NCI-H524 (cell line): ENCODE measurements at places on chromosomes 1 and 21.

- DNase-seq, result no peak
Measured at GRCh38 chr1:212712451-212713303, 13.0 kb upstream of the BATF3 start.

- no peak for DNase-seq
Measured at GRCh38 chr21:37425001-37425400, 58.4 kb downstream of the DYRK1A start.

GRCh38 chr1:172944931-172945330 lies 105.8 kb downstream of the TNFSF18 start:
- no peak for DNase-seq

DNA sequence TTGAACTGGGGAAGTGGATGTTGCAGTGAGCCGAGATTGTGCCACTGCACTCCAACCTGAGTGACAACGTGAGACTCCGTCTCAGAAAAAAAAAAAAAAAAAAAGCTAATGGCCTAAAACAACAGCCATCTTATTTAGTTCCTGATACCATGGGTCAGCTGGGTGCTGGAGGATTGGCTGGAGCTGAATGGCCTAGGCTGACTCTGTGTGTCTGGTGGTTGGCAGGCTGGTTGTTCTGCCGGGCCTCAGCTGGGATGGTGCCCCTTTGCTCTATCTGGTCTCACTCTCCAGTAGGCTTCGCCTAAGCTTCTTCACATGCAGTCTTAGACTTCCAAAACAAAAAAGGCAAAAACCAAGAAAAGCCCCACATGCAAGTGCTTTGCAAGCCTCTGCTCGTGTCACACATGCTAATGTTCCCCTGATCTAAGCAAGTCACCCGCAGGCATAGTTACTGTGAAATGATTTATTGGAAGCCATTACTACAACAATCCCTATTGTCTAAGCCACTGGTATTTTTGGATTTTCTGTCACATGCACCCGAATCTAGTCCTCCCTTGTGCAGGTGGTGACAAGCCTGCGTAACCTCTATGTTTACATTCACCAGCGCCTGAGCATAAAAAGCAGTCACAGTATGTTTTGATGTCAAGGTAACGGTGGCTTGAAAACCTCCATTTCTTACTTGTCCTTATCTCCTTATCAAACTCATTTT lies 39.6 kb upstream of the KANK4 start:
- no peak for DNase-seq

DNA sequence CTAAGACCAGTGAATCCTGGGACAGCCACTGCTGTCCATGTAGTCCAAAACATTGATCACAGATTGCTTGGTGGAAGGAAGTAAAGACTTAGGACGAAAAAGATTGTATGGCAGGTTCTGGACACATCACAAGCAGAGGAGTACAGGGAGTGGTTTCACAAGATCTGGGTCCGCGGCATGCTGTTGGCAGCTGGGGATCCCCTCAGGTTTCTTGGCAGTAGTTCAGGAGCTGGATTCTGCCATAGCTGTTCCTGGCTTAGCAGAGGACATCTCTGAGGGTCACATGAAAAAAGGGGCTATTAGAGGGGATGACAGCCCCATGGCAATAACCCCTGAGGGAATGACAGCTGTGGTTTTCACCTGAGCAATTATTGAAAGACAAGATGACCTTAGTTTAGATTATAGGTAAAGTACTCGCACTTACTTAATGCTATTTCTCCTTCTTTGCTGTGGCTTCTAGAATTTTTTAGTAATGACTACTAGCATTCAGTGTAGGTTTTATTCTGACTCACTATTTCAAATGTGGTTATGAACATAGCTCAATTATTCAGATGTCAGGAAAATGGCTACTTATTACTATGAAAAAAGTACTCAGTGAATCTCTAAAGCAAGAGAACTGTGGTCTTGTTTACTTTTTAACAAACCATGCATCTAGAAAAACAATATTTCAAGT lies 8.2 kb downstream of the KRTAP27-1 start:
- no peak for DNase-seq

DNA sequence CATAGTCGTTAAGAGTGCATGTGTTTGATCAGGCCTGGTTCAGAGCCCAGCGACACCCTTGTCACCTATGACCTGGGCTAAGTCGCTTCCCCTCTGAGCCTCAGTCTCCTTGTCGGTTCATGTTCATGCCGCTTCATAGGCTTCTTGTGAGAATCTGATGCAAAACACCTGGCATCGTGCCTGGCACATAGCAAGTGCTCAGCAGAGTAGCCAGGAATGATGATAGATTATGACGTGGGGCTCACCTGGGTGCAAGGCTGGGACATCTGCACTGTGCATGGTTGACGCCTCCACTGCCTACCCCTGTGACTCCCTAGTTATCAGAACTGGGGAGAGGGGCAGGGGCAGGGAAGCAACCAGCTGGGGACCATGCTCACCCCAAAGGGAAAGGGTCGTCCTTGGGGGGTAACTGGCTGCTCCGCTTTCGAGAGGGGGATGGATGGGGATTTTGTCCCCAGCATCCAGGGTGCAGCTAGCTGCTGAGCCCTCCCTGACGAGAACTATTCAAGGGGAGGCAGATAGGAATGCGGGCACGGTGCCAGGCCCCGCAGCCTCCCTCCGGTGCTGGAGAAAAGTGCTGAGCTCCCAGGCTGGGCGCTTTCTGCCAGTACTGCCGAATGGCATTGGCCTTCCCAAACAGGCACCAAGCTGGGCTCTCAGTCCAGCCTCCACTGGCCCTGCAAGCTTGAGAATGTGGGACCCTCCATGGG lies 9.3 kb downstream of the EFHD2 start:
- DNase-seq, result no peak

- DNase-seq, result no peak
Measured at GRCh38 chr1:30450148-30450817, 273.1 kb downstream of the MATN1 start.

- DNase-seq, result no peak
Measured at GRCh38 chr1:54624466-54625464, 1.4 kb upstream of the FAM151A start.

DNA sequence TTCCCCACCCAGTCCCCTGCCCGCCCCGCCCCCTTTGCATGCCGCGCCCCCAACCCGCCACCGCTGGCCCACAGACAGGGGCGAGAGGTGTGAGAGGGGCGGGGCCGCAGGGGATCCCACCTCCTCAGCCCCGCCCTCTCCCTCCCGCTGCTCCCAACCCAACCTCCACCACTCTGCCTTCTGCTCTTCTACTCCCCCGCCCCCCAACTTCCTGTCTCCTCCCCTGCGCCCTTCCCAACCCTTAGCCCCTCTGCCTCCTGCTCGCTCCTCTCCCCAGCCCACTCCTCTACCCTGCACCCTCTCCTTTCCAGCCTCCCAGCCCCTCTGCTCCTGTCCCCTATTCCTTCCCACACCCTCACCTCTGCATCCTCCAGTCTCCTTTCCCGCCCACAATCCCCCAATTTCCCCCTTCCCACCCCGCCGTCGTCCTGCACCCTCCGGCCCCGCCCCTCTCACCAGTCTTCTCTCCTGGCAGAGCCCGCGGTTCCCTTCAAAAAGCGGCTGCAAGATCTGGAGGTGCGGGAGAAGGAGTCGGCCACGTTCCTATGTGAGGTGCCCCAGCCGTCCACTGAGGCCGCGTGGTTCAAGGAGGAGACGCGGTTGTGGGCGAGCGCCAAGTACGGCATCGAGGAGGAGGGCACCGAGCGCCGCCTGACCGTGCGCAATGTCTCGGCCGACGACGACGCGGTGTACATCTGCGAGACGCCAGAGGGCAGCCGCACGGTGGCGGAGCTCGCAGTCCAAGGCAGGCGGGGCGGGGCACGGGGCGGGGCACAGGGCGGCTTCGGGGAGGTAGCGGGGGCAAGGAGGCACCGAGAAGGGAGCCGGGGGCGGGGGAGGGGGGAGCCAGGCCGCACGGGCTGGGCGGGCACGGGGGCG lies 5.4 kb downstream of the OBSCN start:
- peak; percentile 74 for DNase-seq

DNA sequence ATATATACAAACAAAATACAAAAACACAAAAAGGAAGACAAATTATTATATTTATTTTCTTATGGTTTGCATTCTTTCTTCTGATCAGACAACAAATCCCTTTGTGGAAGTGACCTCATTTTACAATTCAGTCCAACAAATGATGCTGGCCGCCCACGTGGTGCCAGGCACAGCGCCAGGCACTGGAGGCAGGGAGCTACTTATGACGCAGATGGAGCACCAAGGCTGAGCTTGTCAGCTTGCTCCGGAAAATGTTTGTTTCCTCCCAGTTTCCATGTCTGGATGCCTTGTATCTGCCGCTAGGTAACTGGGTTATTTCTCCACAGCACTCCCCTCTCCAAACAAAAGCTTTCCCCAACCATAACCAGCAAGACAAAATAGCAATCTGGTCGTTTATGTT lies 30.7 kb upstream of the CD34 start:
- DNase-seq, result no peak

- DNase-seq, result no peak
Measured at GRCh38 chr1:218613105-218613504, 268.0 kb downstream of the TGFB2 start.

- DNase-seq, result no peak
Measured at GRCh38 chr1:87123610-87124009, 205.1 kb upstream of the LMO4 start.

DNA sequence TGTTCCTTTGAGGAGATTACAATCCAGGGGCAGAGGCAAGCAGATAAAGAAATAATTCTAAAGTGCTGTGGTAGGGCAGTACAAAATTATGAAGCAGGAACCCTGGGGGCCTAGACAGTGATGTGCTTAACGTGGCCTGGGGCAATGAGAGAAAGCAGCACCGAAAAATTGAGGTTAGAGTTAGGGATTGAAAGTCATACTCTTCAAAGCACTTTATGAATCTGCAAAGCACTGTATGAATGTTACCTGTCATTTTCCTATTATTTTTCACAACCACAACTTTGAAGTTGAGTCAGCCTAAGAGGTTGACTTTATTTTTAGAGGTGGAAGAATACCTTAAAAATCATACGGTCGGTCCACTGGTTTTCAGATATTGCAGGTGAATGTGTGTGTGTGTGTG lies 183.4 kb upstream of the NFIA start:
- no peak for DNase-seq

- no peak for DNase-seq
Measured at GRCh38 chr1:33925586-33925985, 61.7 kb downstream of the HMGB4 start.

DNA sequence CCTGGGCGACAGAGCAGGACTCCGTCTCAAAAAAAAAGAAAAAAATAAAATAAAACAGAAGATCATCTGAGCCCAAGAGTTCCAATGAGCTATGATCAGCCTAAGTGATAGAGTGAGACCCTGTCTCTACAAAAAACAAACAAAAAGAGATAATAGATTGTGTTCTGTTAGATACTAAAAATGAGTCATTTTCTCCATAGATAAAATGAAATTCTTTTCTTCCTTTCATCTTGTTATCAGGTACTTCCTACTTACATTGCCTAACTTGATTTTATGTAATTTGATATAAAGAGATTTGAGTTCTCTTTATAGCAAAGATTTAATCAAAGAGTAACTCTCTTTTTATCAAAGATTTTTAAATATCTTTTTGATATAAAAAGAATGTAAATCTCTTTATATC lies 19.3 kb upstream of the PTGS2 start:
- no peak for DNase-seq

DNA sequence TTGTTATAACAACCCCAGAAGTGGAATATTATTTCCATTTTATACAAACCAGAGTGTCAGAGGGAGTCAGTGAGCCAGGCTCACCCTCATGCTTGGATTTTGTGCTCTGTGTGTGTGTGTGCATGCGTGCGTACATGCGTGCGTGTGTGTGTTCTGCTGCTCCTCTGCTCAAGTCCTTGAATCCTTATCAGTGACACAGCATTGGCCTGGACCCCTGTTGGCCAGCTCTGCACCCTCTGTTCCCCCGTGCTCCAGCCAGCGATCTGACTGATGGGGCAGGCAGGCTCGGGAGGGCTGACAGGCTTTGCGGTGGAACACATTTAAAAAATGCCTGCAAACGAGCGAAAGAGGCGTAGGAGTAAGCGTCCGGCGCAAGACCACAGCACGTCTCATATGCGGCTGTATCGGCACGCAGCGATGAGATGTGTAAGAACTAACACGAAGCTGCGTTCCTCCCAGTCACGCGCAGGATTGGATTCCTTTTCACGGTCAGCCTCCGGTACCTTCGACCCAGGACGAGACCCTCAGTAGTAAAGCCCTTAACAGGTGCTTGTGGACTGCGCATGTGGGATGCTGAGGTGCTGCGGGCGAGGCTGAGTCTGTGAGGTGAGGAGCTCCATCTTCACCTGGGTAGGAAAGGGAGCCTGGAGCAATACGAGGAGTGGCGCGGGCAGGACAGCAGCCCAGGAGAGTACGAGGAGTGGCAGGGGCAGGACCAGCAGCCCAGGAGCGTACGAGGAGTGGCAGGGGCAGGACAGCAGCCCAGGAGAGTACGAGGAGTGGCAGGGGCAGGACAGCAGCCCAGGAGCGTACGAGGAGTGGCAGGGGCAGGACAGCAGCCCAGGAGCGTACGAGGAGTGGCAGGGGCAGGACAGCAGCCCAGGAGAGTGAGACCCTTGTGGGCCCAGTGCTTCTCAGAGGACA lies 130.9 kb downstream of the GALNT2 start:
- no peak for DNase-seq

DNA sequence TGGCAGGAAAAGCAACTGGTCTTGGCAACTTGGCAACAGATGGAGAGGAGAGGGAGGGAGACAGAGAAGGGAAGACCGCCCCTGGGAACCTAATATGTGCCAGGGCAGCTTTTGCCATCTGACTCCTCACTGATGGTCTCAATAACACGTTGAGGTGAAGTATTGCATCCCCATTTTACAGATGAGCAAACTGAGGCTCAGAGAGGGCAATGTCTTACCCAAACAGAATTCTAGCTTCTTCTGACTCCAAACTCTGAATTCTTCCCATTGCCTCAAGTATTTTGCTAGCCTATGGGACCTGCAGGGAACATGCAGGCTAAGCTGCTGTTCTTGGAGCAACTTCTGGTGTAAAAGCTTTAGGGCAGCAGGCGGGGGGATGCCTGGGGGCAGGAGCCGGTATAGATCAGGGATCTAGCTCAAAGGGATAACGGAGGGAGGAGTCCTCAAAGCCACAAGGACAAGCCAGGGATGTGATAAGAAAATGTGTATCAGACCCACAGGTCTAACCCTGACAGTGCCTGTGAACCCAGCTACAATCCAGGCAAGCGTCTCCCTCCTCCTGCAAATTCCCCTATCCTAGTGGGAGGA lies 7.2 kb upstream of the GUCA2A start:
- DNase-seq, result no peak

DNA sequence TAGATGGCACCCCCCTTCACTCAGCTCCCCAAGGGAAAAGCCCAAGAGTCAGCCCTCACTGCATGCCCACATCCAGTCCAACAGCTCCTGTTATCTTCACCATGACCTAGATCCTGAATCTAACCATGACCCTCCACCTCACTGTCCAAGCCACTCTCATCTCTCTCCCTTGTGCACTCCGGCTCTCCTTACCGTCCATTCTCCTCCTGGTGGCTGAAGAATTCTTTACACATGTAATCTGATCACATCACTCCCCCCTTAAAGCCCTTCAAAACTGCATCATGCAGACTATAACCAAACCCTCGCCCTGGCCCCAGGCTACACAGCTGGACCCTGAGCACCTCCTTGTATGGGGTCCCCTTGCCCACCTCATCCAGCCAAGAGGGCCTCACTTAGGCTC lies 14.0 kb upstream of the PAQR7 start:
- DNase-seq, result no peak
